Activated CD4-positive, alpha-beta T cell treated with anti-CD3 and anti-CD28 coated beads, Interleukin-2, amount 10 ng/mL, durations not matched to agents 7 days and 5 days (primary cell): ENCODE measurements at places on chromosomes 5 and 9.

DNA sequence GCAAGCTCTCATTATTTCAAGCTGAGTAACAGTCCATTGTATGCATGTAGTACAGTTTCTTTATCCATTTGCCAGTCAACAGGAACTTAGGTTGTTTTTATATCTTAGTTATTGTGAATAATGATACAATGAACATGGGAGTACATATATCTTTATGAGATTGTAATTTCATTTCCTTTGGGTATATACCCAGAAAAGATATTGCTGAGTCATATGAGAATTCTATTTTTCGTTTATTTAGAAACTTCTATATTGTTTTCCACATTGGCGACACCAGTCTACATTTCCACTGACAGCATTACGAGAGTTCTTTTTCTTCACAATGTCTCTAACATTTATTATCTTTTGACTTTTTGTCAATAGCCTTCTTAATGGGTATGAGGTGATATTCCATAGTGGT is 477.8 kb upstream of the PAPPA start:
- H3K27me3 ChIP-seq, result no peaks in the 10 kb centered on the region
- no peak for DNase-seq
- H3K4me1 ChIP-seq, result no peaks in the 10 kb centered on the region
- no peak overlapping the region for H3K27ac ChIP-seq
- H3K36me3 ChIP-seq, result no peaks in the 10 kb centered on the region

GRCh38 chr5:74640954-74641734 is 616 bp upstream of the ENC1 start:
- H3K27me3 ChIP-seq, result peaks cover 29% of the 10 kb centered on the region
- peak overlapping the region; percentile 85 for H3K4me3 ChIP-seq
- peak; percentile 52 for DNase-seq
- no peaks in the 10 kb centered on the region for H3K36me3 ChIP-seq
- peaks cover 36% of the 10 kb centered on the region for H3K4me1 ChIP-seq

DNA sequence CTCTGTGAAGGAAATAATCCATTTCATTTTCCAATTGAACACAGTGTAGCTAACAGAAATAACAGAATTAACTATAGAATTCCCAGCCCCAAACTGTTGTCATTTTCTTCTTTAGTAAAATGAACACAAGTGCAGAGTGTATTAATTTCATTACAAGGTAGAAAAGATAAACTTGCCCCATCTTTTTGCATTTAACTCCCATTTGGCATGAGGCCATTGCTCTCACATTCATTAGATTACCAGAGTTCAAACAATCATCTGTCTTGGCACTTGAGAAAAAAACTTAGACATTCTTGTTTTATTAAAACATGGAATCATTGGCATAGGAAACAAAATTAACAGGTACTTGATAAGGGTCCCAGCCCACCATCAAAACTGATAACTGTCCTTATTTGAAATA is 821.5 kb upstream of the C9orf72 start:
- H3K36me3 ChIP-seq, result no peaks in the 10 kb centered on the region
- H3K4me3 ChIP-seq, result no peak overlapping the region
- H3K27ac ChIP-seq, result no peak overlapping the region
- H3K27me3 ChIP-seq, result no peaks in the 10 kb centered on the region
- no peaks in the 10 kb centered on the region for H3K4me1 ChIP-seq

DNA sequence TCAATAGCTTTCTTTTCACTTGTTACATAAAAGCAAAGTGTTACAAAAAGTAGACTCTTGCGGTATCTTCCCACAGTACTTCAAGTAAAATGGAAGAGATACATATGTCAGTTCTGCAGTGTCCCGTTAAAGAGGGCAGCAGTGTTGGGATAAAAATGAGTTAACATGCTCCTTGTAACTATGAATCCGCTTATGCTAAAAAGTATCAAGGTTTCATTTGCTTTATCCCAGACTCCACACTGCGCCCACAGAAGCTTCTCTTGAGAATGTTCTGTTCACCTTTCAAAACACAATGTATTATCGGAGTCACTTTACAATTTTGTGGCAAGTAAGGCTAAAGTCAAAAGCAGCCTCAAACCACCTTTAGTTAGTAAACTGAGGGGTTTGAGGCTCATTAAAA is 790 bp downstream of the PTAR1 start:
- H3K4me3 ChIP-seq, result peak overlapping the region; percentile 84
- no peaks in the 10 kb centered on the region for H3K27me3 ChIP-seq
- peaks cover 33% of the 10 kb centered on the region for H3K36me3 ChIP-seq
- peaks cover 29% of the 10 kb centered on the region for H3K4me1 ChIP-seq
- H3K27ac ChIP-seq, result peak overlapping the region; percentile 95
- DNase-seq, result no peak

GRCh38 chr5:149775785-149776184 is 45.7 kb downstream of the PPARGC1B start:
- no peak overlapping the region for H3K4me3 ChIP-seq
- H3K4me1 ChIP-seq, result peaks cover 13% of the 10 kb centered on the region
- no peaks in the 10 kb centered on the region for H3K27me3 ChIP-seq
- DNase-seq, result no peak
- peaks cover 9% of the 10 kb centered on the region for H3K36me3 ChIP-seq
- no peak overlapping the region for H3K27ac ChIP-seq

GRCh38 chr5:59209758-59210359 is 627.0 kb downstream of the RAB3C start:
- peaks cover 19% of the 10 kb centered on the region for H3K27me3 ChIP-seq
- H3K27ac ChIP-seq, result no peak overlapping the region
- no peaks in the 10 kb centered on the region for H3K4me1 ChIP-seq

DNA sequence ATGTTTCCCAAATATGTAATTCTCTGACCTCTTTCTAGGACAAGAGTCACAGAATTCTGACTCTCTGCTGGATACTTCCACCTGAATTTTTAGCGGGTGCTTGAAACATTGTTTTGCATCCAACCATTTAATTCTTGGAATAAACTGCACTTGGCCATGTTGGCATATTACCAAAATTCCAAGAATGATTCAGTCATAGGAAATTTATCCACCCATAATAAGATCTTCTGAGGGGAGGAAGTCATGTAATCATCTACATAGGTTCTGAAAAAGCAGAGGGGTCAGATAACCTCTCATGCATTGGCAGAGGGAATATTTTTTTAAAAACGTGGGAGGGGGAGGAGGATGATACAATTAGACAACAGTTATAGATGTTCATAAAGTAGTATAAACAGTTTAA is 156.9 kb downstream of the PAM start:
- H3K36me3 ChIP-seq, result no peaks in the 10 kb centered on the region
- no peaks in the 10 kb centered on the region for H3K27me3 ChIP-seq

- no peak overlapping the region for H3K27ac ChIP-seq
- H3K4me3 ChIP-seq, result no peak overlapping the region
- no peak for DNase-seq
- no peaks in the 10 kb centered on the region for H3K4me1 ChIP-seq
- H3K27me3 ChIP-seq, result peaks cover 13% of the 10 kb centered on the region
Measured at GRCh38 chr5:110865400-110866094, 126.7 kb downstream of the SLC25A46 start.

- H3K4me3 ChIP-seq, result no peak overlapping the region
- H3K27me3 ChIP-seq, result no peaks in the 10 kb centered on the region
- no peaks in the 10 kb centered on the region for H3K36me3 ChIP-seq
- H3K27ac ChIP-seq, result no peak overlapping the region
- no peak for DNase-seq
Measured at GRCh38 chr9:111094433-111094924, 56.2 kb upstream of the LPAR1 start.

DNA sequence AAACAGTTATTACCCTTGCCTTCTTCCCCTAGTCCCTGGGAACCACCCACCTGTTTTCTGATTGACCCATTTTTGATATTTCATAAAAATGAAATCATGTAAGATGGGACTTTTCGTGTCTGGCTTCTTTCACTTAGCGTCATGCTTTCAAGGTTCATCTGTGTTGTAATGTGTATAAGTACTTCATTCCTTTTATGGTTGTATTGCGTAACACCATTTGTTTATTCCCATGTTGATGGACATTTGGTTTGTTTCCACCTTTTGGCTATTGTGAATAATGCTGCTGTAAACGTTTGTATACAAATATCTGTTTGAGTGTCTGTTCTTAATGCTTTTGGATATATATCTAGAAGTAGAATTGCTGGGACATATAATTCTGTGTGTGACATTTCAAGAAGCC is 650.1 kb upstream of the COX7C start:
- no peaks in the 10 kb centered on the region for H3K36me3 ChIP-seq
- H3K27ac ChIP-seq, result no peak overlapping the region
- no peaks in the 10 kb centered on the region for H3K27me3 ChIP-seq
- H3K4me3 ChIP-seq, result no peak overlapping the region
- H3K4me1 ChIP-seq, result no peaks in the 10 kb centered on the region

- peak; percentile 30 for DNase-seq
- peaks cover 39% of the 10 kb centered on the region for H3K36me3 ChIP-seq
- H3K4me3 ChIP-seq, result peak overlapping the region; percentile 58
- peak overlapping the region; percentile 95 for H3K27ac ChIP-seq
Measured at GRCh38 chr5:131747180-131748105, 49.4 kb downstream of the FNIP1 start.

DNA sequence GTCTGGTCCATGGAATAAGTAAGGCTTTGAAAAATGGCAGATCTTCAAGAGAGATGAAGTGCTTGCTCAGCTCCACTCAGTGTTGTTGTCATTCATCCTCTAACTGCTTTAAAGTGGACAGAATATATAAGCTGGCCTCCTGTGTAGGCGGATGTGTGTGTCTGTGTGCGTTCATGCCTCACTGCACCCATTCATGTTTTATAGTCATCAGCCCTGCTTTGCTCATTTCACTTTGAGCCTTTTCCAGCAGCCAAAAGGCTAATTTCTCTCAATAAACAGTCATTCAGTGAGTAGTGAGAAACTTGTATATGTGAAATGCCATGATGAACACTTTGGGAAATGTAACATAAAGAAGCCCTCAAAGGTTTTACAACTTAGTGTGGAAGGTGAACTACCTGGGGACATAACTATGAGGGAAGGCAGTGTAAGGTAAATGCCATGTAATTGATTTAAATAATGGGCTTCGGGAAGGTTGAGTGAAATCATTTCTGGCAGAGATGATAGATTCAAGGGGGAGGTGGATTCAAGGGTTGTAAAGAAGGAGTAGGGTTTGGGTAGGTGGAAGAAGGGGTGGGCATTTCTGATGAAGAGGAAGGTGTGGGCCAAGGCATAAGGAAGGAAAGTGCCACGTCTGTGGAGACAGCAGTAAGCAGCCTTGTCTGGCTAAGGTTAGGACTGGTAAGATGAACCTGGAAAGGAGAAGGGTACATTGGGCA is 15.7 kb downstream of the TTC23L start:
- H3K27me3 ChIP-seq, result peaks cover 1% of the 10 kb centered on the region
- no peak overlapping the region for H3K27ac ChIP-seq
- H3K4me1 ChIP-seq, result no peaks in the 10 kb centered on the region
- H3K4me3 ChIP-seq, result no peak overlapping the region
- DNase-seq, result no peak
- H3K36me3 ChIP-seq, result no peaks in the 10 kb centered on the region

DNA sequence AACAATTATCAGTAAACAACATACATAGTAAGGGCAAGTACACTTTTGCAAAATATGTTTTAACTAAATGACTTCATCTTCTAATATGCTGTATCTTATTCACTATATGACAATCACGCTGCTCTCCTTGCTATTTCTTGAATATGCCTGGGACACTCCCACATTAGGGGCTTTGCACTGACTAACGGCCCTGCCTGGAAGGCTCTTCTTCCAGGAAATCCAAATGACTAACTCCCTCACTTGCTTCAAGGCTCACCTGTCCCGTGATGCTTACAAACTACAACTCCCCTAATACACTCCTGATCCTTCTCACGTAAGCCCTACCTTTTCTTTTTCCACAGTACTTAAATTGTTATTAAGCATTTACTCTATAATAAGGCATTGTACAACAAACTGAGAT is 10.6 kb downstream of the ERP44 start:
- no peaks in the 10 kb centered on the region for H3K27me3 ChIP-seq
- DNase-seq, result no peak
- H3K36me3 ChIP-seq, result peaks cover 3% of the 10 kb centered on the region
- H3K4me3 ChIP-seq, result no peak overlapping the region
- peaks cover 46% of the 10 kb centered on the region for H3K4me1 ChIP-seq
- H3K27ac ChIP-seq, result no peak overlapping the region

GRCh38 chr5:42951293-42951840 is 88.8 kb downstream of the ANXA2R start:
- peaks cover 15% of the 10 kb centered on the region for H3K36me3 ChIP-seq
- H3K27me3 ChIP-seq, result no peaks in the 10 kb centered on the region

- H3K27me3 ChIP-seq, result no peaks in the 10 kb centered on the region
- H3K4me3 ChIP-seq, result no peak overlapping the region
- H3K27ac ChIP-seq, result no peak overlapping the region
- DNase-seq, result no peak
- H3K4me1 ChIP-seq, result no peaks in the 10 kb centered on the region
Measured at GRCh38 chr5:95895771-95896170, 65.9 kb downstream of the ELL2 start.

GRCh38 chr9:133960568-133961129 is 31.5 kb downstream of the VAV2 start:
- no peaks in the 10 kb centered on the region for H3K27me3 ChIP-seq
- no peak overlapping the region for H3K4me3 ChIP-seq
- peaks cover 9% of the 10 kb centered on the region for H3K4me1 ChIP-seq
- no peak overlapping the region for H3K27ac ChIP-seq

DNA sequence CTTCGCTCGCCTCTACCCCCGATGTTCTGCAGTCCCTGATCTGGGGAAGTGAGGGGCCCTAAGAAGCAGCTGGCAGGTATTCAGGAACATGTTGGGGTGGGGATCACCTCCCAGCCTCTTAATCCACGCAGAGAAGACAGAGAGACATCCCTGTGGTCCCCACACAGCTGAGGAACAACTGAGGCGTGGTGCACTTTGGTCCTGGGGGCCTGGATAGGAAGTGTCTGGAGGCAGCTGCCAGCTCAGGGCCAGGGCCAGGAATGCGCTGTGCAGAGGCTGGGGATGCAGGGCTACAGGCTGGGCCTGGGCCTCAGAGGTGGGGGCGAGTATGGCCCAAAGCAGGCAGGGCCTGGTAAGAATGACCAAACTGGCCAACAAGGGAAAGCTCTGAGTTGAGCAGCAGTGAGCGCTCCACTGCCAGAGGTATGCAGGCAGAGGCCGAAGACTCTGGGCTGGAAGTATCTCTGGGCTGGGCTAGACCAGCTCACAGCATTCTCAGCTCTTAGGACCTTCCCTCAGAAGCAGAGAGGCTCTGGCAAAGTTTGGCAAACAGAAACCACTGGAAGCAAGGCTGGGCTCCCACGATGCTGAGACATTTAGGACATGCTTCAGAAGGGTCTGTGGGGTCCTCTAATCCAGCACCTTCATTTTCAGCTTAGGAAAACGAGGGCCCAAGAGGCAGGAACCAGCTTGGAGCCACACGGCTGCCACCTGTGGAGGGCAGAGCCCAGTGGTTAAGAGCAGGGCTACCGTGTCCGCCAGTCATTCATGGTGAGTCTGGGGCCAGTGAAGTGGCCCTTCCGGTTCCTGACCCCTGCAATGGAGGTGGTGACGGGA is 174.4 kb downstream of the GAPVD1 start:
- H3K27me3 ChIP-seq, result no peaks in the 10 kb centered on the region
- H3K4me3 ChIP-seq, result no peak overlapping the region
- H3K36me3 ChIP-seq, result no peaks in the 10 kb centered on the region
- H3K4me1 ChIP-seq, result no peaks in the 10 kb centered on the region
- H3K27ac ChIP-seq, result no peak overlapping the region
